ENCODE measurements at places on chromosomes 2 and 18.

GRCh38 chr2:54894467-54894866, 155.8 kb downstream of the RTN4 start:
- no peak for DNase-seq

GRCh38 chr2:10471955-10472354, 23.8 kb upstream of the ODC1 start:
- DNase-seq, result peak; percentile 11

DNA sequence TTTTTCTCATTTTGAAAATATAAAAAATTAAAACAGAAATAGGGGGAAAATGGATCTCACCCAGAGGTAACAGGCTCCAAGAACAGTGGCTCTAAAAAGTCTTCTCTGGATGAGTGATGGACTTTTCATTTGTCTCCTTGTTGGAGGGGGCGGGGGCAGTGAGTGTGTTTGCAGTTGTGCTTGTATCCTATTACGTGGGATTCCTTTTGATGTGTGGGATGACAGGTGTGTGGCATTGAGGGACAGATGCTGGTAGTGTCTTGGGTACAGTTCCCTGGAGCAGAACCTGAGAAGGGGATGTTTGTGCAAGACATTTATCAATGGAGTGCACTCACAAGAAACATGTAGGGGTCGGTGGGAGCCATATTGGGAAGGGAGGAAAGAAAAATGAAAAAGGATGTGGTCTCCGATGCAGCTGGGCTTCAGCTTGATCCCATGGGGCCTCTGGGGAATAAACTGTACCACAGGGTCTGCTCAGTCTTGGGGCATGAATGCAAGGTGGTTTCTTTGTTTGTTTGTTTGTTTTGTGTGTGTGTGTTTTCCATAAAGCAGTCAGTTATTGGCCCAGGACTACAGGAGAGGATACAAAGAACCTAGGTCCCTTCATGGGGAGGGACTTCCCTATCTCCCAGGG, 120.0 kb upstream of the SLC35G4 start:
- DNase-seq, result no peak

DNA sequence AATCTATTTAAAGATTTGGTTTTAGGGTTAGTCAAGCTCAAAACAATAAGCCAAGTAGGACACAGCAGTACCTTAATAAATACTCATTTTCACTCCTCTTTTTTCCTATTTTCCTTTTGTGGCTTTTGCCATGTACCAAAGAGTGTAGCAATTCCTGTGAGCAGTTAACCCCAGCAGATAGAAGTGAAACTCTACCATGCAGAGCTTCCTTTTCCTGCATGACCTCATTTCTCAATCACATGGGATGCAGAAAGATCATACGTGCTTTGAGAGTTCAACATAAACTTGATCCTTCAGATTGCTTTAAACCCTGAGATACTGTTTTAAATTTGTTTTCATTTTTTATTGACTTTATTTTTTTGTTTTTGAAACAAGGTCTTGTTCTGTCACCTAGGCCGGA, 99.1 kb upstream of the ARHGAP15 start:
- DNase-seq, result no peak

DNA sequence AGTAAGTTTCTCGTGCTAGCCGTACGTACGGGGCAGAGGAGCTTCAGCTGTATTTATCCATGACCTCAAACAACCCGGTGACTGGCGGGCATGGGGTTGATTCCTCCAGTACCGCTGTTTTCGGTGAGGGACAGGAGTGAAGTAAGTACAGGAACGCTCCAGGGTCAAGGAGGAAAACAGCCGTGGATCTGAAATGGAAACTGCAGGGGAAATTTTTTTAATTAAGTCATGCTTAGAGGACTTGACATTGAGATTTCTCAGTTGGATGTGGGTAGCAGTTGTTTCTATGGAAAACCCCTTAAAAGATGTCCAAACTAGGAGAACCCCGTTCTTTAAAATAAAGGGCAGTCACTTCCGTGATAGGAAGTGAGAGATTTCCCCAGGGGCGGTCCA, 1.2 kb downstream of the RAB12 start:
- DNase-seq, result no peak

DNA sequence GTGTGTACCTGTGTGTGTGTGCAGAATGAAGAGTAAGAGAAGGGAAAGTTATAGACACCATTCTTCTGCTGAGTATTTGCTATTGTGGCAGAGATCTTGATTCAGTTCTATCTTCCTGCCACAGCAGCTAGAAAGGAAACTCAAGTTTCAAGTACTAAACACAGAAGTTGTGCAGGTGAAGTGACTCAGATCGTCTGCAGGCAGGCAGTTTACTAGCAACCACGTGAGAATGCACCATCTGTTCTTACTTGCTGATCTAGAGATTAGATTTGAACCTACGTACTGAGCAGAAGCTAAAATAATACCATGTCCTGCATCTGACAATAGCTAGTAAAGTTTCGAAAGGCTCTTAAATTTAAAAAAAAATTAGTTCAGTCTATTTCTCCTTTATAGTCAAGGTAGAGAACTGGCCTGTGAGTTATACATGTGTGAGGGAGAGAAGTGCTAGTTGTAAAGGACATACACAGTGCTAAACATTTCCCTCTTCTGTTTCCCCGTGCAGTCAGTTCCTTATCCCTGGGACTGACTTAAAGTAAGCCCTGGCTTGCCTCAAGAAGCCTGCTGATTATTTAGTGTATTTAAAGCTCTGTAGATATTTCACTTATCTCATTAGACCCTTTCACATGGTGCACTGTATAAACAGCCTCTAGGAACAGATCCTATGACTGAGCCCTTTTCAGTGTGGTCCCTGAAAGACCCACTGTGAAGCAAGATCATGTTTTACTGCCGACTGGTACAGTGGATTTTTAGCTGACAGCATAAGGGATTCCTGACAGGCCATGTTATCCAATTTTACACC, 45.0 kb downstream of the SLC38A11 start:
- no peak for DNase-seq

Measured in AG08395 (cell line).